ENCODE measurements at places on chromosomes 12 and 14.

DNA sequence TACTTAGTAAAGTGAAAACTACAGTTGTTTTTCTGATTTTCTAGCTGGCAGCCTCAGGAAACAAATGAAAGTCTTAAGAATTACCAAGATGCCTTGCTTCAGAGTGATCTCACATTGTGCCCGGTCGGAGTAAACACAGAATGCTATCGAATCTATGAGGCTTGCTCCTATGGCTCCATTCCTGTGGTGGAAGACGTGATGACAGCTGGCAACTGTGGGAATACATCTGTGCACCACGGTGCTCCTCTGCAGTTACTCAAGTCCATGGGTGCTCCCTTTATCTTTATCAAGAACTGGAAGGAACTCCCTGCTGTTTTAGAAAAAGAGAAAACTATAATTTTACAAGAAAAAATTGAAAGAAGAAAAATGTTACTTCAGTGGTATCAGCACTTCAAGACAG, 28.9 kb downstream of the RXYLT1 start:
- no peak for DNase-seq

DNA sequence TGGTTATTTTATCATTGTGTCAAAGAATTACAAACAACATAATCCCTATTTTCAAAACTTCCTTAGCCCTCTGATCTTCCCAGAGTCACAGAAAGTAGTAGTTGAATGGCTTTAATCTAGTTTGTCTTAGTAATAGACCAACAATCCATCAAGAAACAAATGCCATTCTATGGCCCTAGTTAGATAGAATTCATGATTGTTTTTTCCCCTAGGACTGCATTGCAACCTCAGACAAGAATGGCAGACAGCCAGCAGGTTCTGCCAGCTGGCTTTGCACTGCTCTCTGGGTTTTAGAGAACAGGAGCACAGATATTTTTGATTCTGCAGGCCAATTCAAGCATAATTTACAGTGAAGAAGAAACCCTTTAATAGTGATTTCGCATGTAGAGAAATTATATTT, 33.8 kb downstream of the SYT1 start:
- DNase-seq = no peak

GRCh38 chr12:11569716-11570115, 79.8 kb upstream of the ETV6 start:
- no peak for DNase-seq

- DNase-seq = no peak
Observed at GRCh38 chr14:39028620-39029019, 74.4 kb downstream of the SEC23A start.

GRCh38 chr12:114209861-114210260, 196.1 kb downstream of the TBX5 start:
- no peak for DNase-seq

DNA sequence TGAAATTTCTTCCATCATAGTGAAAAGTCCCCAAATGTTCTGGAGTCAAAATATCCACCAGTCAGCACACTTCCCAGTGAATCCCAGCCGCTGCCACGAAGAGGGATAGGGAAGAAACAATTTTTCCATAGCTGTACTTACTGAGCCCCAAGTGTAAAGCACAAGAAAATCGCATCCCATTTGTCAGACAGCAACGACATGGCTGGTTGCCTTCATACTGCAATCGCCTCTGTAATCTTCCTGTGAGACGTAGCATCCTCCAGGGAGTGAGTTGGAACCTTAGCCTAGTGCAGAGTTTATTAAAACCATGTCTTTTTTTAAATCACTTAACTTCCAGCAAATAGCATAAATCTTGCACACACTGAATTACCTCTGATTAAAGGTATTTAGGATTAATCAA, 56.8 kb downstream of the GNG2 start:
- no peak for DNase-seq

- no peak for DNase-seq
Observed at GRCh38 chr12:26666286-26666685, 166.7 kb downstream of the ITPR2 start.

DNA sequence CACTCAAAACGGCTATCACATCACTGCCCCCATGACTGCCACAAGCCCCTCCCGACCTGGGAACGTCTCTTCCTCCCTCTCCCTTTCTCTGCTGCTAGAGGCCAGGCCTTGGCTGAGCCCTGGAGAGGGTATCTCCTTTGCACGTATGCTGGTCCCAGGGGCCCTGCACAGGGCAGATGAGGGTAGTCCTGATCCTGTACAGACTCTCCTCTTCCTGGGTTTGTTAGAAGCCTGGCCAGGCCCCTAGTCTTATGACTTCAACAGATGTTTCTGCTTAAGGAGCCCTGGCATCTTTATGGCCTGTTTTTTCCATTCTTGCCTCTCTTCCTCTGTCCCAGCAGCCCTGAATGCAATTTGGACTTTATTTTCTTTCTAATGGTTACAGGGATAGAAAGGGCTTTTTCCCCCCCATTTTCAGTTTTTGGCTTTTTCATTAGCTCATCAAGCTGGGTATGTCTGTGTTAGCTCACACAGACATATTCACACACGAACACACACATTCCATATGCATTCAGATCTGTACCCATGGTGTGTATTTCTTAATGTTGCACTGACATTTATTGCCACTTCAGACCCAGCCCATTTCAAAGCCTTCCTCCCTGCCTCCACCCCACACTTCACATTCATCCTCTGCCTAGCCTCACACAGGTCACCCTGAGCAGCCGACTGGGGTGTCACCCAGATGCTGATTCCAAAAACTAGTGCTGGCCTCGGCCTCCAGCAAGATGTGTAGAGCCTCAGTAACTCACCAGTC, 203.2 kb downstream of the ZFP36L1 start:
- no peak for DNase-seq

DNA sequence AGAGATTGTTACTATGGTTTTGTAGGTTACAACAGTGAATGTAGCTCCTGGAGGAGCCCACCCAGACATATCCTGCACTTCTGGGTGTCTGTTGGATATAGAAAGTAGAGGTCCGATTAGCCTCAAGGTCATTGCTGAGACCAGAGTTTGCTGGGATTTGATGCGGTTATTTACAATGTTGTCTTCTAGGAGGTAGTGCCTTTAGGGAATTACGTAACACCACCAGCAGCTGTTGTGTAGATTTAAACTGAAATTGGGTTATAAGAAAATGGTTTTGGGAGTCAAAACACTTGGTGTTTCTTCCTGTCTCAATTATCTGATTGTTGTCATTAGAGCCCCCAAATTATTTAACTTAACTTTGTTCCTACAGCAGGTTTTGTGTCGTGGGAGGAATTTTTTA, 225.3 kb upstream of the PELI2 start:
- no peak for DNase-seq

GRCh38 chr12:120851444-120851843, 52.7 kb downstream of the SPPL3 start:
- no peak for DNase-seq

- no peak for DNase-seq
Observed at GRCh38 chr12:95440401-95440800, 33.6 kb upstream of the METAP2 start.

DNA sequence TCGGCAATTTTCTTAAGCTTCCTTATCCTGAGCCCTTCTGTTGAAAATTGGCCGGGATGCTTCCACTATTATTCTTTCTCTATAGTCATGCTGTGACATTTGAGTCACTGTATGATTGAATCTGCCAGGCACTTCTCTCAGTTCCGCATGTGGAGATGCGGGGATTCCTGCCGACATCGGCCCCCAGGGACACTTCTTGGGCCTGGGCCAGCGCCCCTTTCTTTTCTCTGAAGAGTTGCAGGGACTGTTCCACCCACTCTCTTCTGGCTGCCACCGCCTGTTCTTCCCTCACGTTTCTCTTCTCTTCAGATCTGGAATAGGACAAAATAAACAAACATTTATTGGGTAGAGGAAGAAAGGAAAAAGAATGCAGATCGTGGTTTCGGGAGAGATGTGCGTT, 310.1 kb downstream of the ETNK1 start:
- DNase-seq = no peak

- DNase-seq = peak; percentile 3
Observed at GRCh38 chr12:94133964-94134795, 14.2 kb upstream of the PLXNC1 start.

DNA sequence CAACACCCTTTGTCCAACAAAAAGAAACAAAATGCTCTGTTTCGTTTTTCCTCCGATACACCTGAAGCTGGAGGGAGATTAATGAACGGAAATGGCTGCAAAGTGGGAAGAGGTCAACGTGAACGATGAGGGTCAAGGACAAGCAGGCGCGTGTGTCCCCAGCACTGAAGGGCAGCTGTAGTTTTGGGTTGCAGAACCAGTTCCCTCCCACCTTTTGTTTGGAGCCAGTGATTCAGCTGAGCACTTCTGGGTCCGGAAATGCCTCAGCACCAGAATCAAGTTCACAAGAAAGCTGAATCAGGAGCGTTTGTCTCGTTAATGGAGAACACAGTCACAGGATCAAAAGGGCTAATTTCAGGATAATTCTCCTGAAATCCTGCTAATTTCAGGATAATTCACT, 51.1 kb upstream of the PWP1 start:
- no peak for DNase-seq

GRCh38 chr12:69170293-69170692, 69.1 kb upstream of the CPSF6 start:
- DNase-seq = no peak
